HEK293T (cell line): ENCODE measurements at places on chromosomes 5 and 9.

GRCh38 chr9:84057662-84058061 lies 77.1 kb downstream of the RMI1 start:
- DNase-seq: no peak

DNA sequence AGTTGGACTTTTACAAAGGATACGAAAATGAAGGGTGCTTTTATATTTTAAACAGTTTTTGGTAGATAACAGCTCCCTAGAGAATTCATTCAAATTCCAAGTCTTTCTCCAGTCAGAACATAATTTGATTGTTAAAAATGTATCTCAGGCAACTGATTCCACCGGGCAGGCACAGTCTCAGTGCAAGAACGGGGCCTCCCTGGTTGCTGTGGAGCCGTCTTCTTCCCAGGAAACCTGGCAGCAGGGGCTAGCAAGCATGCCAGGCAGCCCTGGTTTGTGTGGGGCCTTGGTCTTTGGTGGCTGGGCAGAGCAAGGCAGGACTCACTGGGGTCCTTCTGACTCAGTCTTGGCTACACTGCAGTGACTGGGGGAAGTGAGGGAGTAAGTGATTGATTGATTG lies 143.5 kb downstream of the NXNL2 start:
- no peak for DNase-seq

DNA sequence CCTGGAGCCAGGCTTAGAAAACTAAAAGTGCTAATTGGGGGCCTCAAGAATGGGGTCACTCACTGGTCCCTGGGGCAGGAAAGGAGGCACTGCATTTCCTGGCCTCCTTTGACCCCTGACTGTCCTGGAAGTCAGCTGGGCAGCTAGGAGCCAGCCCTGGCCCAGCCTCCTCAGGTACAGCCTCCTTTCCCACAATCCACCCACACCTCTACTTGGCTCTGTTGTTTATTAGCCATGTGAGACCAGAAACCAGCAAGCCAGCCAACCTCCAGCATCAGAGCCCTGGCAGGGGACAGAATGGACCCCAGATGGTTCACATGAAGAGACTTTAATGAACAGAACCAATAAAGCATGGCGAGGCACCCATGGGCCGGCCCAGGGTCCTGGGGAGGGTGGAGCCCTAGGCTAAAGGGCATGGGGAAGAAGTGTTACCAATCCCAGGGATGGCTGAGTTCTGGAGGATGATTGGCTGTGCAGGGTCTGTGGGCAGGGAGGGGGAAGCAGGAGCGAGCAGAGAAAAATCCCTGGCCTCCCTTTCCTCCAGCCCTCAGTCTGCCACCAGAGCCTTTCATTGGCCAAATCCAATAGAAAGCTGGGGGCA lies 55.3 kb upstream of the ANGPTL2 start:
- DNase-seq: no peak

- DNase-seq: no peak
Measured at GRCh38 chr5:62306896-62307689, 1.1 kb downstream of the KIF2A start.

DNA sequence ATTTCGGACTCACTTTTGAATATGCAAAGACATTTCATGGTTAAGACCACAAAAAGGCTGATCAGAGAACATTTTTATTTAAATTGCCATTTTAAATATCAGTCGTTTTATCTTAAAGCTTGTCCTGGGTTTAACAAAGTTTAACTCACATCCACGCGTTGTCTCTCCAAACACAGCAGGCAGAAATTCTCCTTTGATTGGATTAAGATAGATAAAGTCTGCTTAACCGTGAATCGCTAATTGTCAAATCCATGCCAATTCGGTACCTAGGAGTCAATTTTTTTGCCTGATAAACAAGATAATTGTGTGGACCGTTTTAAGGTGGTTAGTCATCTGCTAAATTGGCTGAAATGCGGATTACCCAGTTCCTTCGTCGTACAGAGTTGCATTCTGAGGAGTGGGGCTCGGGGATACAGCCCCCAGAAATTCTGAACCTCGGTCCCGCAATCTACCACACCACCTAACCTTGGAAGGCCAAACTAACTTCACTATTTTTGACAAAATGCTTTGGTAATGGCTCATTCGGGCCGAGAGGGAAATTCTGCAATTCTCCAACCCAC lies 665 bp upstream of the BTF3 start:
- no peak for DNase-seq
